MM.1S (cell line): ENCODE measurements at places on chromosomes 4 and X.

GRCh38 chrX:40912166-40912565, 173.1 kb upstream of the USP9X start:
- no peak overlapping the region for H3K4me3 ChIP-seq
- DNase-seq, result no peak
- H3K27ac ChIP-seq, result no peak overlapping the region
- H3K36me3 ChIP-seq, result no peaks in the 10 kb centered on the region

DNA sequence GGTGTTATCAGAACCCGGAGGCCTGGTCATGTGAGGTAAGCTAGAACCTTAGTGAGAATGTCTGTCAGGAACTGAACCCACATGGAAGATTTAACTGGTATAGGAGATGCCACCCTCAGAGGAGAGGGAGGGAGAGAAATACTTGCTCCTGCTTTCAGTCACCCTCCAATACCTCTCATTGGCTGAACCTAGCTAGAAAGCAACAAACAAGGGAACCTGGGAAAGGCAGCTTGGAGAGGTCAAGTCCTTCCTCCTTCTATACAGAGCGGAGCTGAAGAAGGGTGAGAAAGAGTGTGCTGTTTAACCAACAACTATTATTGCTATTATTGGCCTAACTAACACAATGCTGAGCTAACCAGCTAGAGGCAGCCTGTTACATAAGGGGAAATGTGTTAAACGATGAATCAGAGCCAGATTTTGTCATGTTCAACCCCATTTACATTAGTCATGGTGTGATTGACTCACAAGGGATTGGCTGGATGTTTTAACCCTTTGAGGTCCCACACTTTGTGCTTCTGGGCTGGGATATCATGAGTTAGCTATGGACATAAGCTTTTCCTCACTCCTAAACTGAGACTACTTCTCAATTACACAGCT, 96.5 kb upstream of the ESX1 start:
- no peak overlapping the region for H3K27ac ChIP-seq
- H3K27me3 ChIP-seq, result no peaks in the 10 kb centered on the region

- no peak for DNase-seq
- H3K4me3 ChIP-seq, result no peak overlapping the region
- no peaks in the 10 kb centered on the region for H3K4me1 ChIP-seq
- no peaks in the 10 kb centered on the region for H3K36me3 ChIP-seq
Measured at GRCh38 chr4:8010618-8011017, 71.0 kb upstream of the AFAP1 start.

DNA sequence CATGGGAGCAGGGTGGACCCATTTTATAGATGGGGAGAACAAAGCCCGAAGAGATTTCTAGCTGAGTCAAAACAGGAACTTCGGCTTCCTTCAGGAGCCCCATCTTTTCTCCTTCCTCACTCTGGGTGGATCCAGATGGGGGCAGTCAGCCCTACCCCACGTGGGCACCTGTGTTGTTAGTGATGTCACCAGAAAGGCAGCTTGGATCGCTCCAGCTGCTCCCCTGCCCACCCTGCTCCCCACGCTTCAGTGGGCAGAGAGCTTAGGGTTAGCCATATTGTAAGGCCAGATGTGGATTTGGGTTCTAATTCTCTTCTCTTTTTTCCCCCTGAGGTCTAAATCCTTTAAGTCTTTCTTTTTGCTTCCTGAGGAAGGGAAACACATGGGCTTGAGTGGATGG, 132.3 kb upstream of the PJA1 start:
- H3K36me3 ChIP-seq, result no peaks in the 10 kb centered on the region
- no peak overlapping the region for H3K27ac ChIP-seq
- H3K27me3 ChIP-seq, result no peaks in the 10 kb centered on the region
- no peak for DNase-seq
- no peaks in the 10 kb centered on the region for H3K4me1 ChIP-seq
- H3K4me3 ChIP-seq, result no peak overlapping the region

GRCh38 chr4:91319556-91320268, 984.1 kb upstream of the GRID2 start:
- no peak overlapping the region for H3K27ac ChIP-seq
- DNase-seq, result no peak
- H3K27me3 ChIP-seq, result no peaks in the 10 kb centered on the region
- H3K4me1 ChIP-seq, result no peaks in the 10 kb centered on the region
- no peak overlapping the region for H3K4me3 ChIP-seq
- no peaks in the 10 kb centered on the region for H3K36me3 ChIP-seq

GRCh38 chrX:20437683-20438082, 171.0 kb upstream of the RPS6KA3 start:
- H3K36me3 ChIP-seq, result no peaks in the 10 kb centered on the region
- peak; percentile 57 for DNase-seq
- H3K27ac ChIP-seq, result peak overlapping the region; percentile 7; the same call in 1 of the 2 replicates
- no peaks in the 10 kb centered on the region for H3K27me3 ChIP-seq
- H3K4me1 ChIP-seq, result peaks cover 13% of the 10 kb centered on the region

DNA sequence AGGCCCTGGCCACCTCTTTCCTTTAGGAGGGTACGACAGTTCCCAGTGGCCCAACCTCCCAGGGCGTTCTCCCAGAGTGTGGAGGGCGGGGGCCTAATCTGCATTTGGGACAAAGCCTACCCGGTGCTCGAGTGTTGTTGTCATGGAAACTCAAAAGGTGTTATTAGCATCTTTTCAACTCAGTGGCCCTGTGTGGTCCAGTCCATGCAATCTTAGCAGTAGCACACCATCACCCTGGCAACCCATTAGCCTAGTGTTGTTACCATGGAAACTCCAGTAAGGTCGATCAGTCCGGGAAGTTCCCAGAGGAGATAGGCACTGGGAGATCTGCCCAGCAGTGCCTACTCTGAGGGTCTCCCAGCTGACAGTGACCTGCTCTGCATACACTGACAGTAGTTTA, 20.2 kb downstream of the APLN start:
- H3K36me3 ChIP-seq, result no peaks in the 10 kb centered on the region
- no peak overlapping the region for H3K27ac ChIP-seq
- H3K4me1 ChIP-seq, result no peaks in the 10 kb centered on the region; the same call in 1 of the 2 replicates
- H3K4me3 ChIP-seq, result no peak overlapping the region

- no peak overlapping the region for H3K4me3 ChIP-seq
- H3K36me3 ChIP-seq, result no peaks in the 10 kb centered on the region
- peaks cover 3% of the 10 kb centered on the region; the same call in 1 of the 2 replicates for H3K4me1 ChIP-seq
- H3K27ac ChIP-seq, result no peak overlapping the region
- no peaks in the 10 kb centered on the region for H3K27me3 ChIP-seq
- no peak for DNase-seq
Measured at GRCh38 chr4:18110099-18110498, 88.5 kb upstream of the LCORL start.

DNA sequence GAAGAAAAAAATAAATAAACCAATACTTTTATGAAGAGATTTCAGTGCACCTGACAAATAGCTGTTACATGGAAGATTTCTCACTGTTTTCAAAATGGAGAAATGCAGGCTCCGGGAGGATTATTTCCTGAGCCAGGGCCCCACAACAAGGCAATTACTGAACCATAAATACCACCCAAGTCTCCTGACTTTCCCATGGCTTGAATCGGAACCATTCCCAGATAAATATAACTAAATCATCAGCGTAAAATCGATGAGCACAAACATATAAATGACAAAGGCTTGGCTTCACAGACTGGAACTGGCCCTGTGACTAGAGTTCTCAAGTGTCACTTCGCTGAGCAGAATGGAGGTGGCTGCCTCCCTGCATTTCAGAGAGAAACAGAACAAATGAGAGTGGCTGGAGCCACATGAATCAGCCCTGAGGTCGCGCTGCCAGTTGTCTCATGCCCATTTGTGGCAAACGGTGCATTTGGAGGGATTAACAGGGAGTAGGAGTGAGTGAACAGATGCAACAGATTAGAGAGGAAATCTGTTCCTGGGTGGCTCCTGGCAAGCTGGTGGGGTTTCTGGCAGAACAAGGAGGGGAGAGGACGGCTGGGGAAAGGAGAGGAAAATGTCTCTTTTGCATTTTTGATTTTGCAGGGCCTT, 57.3 kb upstream of the STIM2 start:
- no peaks in the 10 kb centered on the region for H3K36me3 ChIP-seq
- DNase-seq, result no peak
- H3K27ac ChIP-seq, result no peak overlapping the region
- no peak overlapping the region for H3K4me3 ChIP-seq
- H3K27me3 ChIP-seq, result no peaks in the 10 kb centered on the region

DNA sequence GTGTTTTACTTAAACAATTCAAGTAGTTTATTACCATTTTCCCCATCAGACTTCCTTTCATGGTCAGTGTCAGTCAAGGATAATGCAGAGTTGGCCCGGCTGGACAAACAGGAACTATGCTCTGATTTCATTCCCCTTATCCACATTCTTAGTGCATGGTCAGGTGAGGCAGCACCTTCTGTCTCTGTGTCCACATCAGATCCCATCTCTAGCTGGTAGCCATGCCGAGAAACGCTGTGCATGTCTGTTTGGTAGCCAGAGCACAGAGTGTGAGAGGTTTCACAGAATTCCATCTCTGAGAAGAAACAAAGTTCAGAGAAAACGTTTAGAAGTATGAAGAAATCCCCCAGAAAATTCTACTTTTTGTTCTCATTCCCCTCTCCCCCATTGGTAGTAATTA, 423.7 kb upstream of the TEX13C start:
- no peak overlapping the region for H3K4me3 ChIP-seq
- no peak overlapping the region for H3K27ac ChIP-seq
- no peaks in the 10 kb centered on the region for H3K27me3 ChIP-seq
- no peaks in the 10 kb centered on the region for H3K4me1 ChIP-seq

- no peak overlapping the region for H3K4me3 ChIP-seq
- H3K27ac ChIP-seq, result no peak overlapping the region
- H3K27me3 ChIP-seq, result no peaks in the 10 kb centered on the region
- H3K4me1 ChIP-seq, result no peaks in the 10 kb centered on the region
- no peaks in the 10 kb centered on the region for H3K36me3 ChIP-seq
Measured at GRCh38 chr4:150308824-150309472, 230.7 kb downstream of the DCLK2 start.

DNA sequence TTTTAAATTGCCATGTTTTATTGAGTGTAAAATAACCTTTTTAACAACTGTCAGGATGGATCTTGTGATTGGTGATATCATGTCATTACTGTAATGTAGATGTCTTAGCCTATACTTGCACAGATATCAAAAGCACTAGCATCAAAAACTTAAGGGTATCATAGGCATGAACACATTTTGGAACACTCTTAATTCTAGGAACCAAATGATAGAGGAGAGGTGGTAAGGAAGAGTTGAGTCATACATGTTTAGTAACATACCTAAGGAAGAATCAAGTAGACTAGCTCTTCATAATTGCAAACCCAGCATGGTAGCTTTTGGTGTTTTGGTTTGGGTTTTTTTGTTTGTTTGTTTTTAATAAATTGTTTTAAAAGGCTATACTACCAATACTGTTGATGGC, 43.4 kb downstream of the SMARCAD1 start:
- H3K4me1 ChIP-seq, result no peaks in the 10 kb centered on the region
- DNase-seq, result no peak
- no peak overlapping the region for H3K4me3 ChIP-seq
- no peaks in the 10 kb centered on the region for H3K27me3 ChIP-seq
- H3K36me3 ChIP-seq, result peaks cover 4% of the 10 kb centered on the region; the same call in 1 of the 2 replicates

- H3K27me3 ChIP-seq, result no peaks in the 10 kb centered on the region
- no peak for DNase-seq
- no peaks in the 10 kb centered on the region for H3K36me3 ChIP-seq
- H3K4me3 ChIP-seq, result no peak overlapping the region
Measured at GRCh38 chr4:147524601-147525000, 43.7 kb downstream of the EDNRA start.

DNA sequence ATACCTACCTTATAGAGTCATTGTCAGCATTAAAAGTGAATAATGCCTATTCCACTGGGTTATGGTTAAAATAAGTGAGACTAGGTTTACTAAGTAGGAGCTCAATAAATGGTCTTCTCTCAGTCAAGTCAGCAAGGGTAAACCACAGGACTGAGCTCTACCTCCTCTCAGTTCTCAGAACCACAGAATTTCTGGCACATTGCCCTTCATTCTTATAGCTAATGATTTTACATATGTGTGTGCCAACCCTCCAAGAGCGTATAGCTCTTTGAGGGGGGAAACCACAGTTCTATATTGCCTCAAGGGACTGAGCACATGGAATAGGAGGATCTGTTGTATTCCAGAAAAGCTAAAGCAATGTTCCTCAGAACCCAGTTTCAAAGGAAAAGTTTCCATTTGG, 124.8 kb downstream of the ATG4A start:
- H3K4me1 ChIP-seq, result no peaks in the 10 kb centered on the region
- H3K27me3 ChIP-seq, result no peaks in the 10 kb centered on the region
- no peak overlapping the region for H3K27ac ChIP-seq
- no peaks in the 10 kb centered on the region for H3K36me3 ChIP-seq

- H3K27ac ChIP-seq, result no peak overlapping the region
- H3K36me3 ChIP-seq, result no peaks in the 10 kb centered on the region
- H3K27me3 ChIP-seq, result no peaks in the 10 kb centered on the region
- no peak for DNase-seq
- no peaks in the 10 kb centered on the region for H3K4me1 ChIP-seq
Measured at GRCh38 chr4:156472624-156473023, 499.0 kb downstream of the PDGFC start.

DNA sequence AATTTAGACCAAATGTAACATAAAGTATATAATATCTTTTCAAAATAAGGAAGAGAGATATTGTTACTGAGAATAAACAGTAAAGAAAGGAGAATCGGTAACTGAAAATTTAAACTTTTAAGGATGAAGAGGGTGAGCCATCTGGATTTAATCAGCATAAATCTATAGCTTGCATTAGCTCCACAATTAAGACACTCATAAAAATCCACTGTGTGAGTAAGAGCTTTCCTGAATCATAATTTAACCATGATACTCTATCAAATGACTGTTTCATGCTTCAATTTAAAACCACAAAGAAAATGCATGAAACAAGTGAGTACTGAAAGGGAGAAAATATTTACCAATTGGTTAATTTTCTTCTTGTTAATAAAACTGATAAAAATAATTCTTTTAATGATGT, 951.5 kb upstream of the SLIT2 start:
- no peaks in the 10 kb centered on the region for H3K27me3 ChIP-seq
- H3K4me1 ChIP-seq, result no peaks in the 10 kb centered on the region
- H3K27ac ChIP-seq, result no peak overlapping the region

- H3K27me3 ChIP-seq, result no peaks in the 10 kb centered on the region
- no peak overlapping the region for H3K27ac ChIP-seq
- DNase-seq, result no peak
- no peaks in the 10 kb centered on the region for H3K36me3 ChIP-seq
- peaks cover 59% of the 10 kb centered on the region for H3K4me1 ChIP-seq
Measured at GRCh38 chrX:66018585-66019309, 21.1 kb downstream of the VSIG4 start.

- H3K4me3 ChIP-seq, result no peak overlapping the region
- no peak for DNase-seq
- H3K4me1 ChIP-seq, result no peaks in the 10 kb centered on the region
- no peak overlapping the region for H3K27ac ChIP-seq
Measured at GRCh38 chrX:137999552-137999951, 433.6 kb downstream of the ZIC3 start.

GRCh38 chr4:129223945-129224344, 128.0 kb downstream of the C4orf33 start:
- no peak overlapping the region for H3K4me3 ChIP-seq
- H3K27ac ChIP-seq, result no peak overlapping the region
- no peaks in the 10 kb centered on the region for H3K36me3 ChIP-seq
- H3K4me1 ChIP-seq, result no peaks in the 10 kb centered on the region

GRCh38 chr4:139658586-139659382, 6.8 kb upstream of the MGST2 start:
- H3K36me3 ChIP-seq, result no peaks in the 10 kb centered on the region
- no peaks in the 10 kb centered on the region for H3K27me3 ChIP-seq
- no peak overlapping the region for H3K4me3 ChIP-seq
- no peak for DNase-seq
- H3K27ac ChIP-seq, result no peak overlapping the region

- H3K27ac ChIP-seq, result no peak overlapping the region
- H3K36me3 ChIP-seq, result no peaks in the 10 kb centered on the region
- no peak overlapping the region for H3K4me3 ChIP-seq
- H3K27me3 ChIP-seq, result no peaks in the 10 kb centered on the region
- DNase-seq, result no peak
Measured at GRCh38 chr4:13980317-13981310, 353.1 kb upstream of the BOD1L1 start.
